ENCODE measurements at places on chromosomes 13 and 19. TPM values are rescaled to one million over a fixed set of nuclear protein-coding genes. Genes with fewer than 3 reads are reported as not detected.

GRCh38 chr13:111282997-111283396 lies 37.4 kb upstream of the TEX29 start:
- no peak for DNase-seq

DNA sequence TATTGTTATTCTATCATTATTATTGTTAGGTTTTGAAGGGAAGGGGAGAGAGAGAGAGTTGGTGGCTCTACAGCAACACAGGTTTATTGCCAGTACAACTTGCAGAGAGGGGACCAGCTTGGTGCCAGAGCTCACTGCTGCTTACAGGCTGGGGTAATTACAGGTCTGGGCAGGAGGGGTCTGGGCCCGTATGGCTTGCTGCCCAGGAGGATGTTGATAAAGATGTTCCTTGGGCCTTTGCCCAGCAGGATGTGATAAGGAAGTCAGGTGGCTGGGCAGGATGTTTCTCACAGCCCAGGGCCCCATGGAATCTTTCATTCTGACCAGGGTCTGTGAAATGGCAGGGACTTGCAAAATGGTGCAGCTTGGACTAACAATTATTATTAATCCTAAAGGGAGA lies 64.2 kb upstream of the ZNF599 start:
- DNase-seq = no peak

- no peak for DNase-seq
Measured at GRCh38 chr19:19502281-19502680, 13.1 kb downstream of the TSSK6 start.

GRCh38 chr19:28874742-28875141 lies 338.2 kb downstream of the UQCRFS1 start:
- no peak for DNase-seq

DNA sequence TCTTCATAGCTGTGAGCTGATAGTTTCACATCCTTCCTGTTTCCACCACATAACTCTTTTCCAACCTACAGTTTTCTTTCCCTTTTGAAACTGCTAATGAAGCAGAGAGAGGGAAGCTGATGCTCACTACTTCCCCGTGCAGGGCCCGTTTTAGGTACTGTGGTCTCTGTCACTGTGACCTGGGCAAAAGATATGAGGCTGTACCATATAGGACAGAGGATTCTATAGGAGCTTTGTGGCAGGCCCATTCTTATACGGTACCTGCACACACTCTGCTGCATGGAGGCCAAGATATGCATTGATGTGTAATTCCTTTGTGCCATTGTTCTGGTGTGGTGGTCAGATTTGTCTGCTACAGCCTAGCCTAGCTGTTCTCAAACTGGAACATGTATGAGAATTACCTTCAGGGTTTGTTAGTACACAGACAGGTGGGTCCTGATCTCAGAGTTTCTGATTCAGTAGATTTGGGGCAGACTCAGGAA lies 577.3 kb downstream of the LMO7 start:
- DNase-seq = no peak

GRCh38 chr13:73090116-73090822 lies 31.5 kb downstream of the KLF5 start:
- no peak for DNase-seq

DNA sequence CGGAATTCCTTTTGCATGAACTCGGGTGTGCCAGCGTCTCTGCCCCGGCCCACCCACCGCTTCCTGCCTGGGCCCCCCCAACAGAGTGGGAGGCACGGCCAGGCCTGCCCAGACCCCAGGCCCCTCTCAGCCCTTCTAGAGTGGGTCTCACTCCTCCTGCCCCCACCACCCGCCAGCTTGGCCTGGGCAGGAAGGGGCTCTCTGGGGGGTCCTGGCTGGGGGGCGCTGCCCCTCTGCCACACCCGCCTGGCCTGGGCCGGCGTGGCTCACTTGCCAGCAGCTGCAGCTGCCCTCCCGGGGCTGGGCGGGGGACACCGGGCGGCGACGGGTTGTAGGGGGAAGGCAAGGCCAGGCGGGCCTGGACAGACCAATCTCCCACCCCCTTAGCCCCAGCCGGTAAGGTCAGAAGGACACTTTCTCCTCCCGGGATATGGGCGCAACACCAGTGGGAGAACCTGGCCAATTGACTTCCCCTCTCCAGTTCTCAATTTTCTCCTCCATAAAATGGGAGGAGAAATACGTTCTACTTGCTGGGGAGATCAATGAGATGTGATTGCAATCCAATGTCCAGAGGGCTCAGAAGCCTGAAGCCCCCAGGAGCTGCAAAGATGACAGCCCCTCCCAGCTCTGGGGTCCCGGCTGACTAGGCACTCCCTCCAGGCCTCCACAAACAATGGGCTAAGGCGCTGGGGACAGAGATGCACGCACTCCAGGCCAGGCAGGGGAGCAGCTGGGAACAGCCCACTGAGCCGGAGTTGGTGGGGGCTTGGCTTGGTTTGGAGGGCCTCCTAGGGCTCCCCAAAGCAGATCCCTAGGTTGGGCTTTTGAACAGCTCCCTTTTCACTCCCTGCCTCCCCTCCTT lies 2.4 kb downstream of the CRLF1 start:
- DNase-seq = no peak

GRCh38 chr19:3302755-3303154 lies 63.6 kb upstream of the NFIC start:
- DNase-seq = no peak

- DNase-seq = no peak
Measured at GRCh38 chr13:97659602-97660001, 225.6 kb downstream of the RAP2A start.

- no peak for DNase-seq
Measured at GRCh38 chr13:37198629-37199028, 93.2 kb upstream of the CSNK1A1L start.

GRCh38 chr13:51297556-51297955 lies 41.9 kb upstream of the SERPINE3 start:
- DNase-seq = no peak

DNA sequence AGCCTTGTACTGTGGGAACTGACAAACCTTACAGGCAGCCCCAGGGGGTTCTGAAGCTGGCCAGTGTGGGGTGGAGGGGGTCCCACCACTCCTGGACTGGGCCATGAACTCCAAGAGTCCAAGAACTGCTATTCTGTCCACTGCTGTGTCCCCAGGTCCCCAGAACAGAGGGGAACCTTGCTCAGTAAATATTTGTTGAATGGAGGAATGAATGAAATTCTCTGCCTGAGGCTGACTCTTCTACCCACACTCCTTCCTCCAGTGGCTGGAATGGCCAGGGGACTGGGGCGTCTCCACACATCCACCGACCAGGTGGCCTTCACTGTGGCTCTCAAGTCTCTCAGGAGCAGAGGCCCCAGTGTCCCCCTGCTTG lies 11.6 kb downstream of the WIZ start:
- DNase-seq = no peak

DNA sequence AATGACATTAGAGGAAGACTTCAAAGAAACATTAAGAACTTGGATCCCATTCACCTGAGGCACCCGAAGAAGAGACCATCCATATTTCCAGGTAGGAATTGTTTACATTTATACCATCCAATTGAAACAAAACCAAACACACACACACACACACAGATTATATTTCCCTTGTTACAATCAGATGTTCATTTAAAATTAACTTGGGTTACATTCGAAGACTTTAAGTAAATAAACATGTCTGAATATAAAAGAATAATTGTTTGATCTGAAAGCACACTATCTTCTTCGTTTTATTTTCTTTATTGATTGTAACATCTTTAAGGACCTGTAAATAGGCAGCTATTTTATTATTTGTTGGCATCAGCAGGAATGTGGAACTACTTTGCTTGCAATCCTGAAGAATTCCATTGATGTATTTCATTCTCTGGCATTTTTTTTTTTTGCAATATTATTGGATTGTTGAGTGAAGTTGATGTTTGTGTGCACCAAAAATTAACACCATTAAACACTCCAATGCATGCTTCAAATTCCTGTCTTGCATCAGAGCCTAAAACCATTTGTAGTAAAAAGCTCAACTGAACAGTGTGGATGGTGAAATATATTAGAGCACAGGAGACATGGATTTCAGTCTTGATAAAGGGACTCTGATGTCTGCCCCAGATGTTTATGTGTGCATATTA lies 85.3 kb upstream of the FRY start:
- no peak for DNase-seq

DNA sequence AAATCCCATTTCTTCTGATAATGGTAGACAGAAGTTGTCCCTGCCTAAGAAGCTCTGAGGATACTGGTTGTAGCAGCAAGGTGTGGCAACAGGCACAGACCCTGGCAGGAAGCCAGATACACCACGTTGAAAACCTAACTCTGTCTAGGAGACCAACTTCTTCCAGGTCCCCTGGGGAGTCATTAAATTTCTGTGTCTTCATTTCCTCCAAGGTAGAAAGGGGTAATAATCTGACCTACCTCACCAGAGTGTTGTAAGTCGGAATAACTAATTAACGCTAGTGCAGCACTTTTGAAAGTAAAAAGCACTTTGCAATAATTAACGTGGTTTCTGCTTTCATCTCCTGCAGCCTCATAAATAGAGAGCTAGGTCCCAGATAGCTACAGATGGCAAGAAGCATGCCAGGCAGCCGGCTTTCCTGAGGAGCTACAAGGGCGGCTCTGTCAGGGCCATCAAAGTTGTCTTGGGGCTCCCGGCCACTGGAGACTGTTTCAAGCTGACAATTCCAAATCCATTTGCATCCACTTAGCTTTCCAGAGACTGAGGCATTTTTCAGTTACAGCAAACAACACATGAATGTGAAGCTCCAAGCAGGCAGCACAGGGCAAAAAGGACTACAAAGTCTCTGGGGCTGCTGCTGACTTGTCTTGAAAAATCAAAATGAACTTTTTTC lies 176.2 kb downstream of the FOXO1 start:
- DNase-seq = no peak

DNA sequence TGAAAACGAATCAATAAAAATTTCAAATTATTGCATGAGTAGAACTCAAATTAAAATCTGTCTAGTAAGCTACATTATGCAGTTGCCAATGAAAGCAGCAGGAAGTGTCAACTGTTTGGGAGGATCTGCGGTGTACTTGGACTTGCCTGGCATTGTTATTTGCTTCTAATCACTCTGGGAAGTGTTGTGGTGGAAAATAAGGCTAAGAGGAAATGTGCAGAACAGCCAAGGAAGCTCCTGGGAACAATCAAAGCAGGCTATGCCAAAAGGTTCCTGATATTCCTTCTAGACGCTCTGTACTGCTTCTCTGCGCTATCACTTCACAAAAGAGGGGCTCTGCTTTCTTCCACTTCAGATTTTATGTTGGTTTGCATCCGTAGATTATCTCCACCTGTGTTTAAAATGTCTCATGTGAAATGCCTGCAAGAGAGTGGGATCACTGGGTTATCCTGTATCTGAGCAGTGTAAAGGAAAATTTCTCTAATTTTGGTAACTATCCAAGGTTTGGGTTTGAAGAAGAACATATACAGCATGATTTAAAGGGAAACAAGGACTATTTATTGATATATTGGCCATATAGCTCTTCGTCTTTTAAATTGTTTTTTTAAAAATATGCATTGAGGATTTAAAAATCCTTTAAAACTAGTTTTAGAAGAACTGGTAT lies 182.7 kb upstream of the CSNK1A1L start:
- no peak for DNase-seq

DNA sequence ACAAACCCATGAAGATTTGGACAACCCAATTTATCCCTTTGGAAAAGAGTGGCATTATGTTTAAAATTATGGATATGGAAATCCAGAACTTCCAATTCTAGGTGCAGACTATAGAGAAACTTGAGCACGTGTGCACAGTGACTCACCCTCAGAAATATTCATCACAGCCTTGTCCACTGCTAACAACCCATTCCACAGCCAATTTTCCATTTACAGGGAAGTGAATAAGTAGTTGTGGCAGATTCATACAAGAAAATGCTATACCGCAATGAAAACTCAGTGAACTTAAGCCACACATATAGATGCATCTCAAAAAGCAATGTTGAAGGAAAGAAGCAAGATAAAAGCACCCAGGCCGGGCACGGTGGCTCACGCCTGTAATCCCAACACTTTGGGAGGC lies 133.3 kb downstream of the USP12 start:
- DNase-seq = no peak

DNA sequence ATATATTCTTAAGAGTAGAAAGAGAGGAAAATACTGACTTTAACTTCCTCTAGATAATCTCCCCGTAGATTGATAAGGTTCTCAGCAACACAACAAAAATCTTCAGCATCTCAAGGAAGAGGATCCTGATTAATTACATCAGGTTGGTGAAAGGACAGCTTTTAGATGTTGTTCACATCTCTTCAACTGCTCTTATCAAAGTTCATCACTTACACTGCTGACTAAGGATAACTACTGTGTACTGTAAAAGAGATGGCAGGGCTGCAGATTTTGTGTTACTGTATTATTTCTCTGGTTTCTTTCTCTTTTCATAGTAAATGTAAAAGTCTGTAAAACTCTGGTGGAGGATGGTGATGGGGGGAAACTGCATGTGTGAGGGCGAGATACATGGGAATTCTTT lies 133.7 kb downstream of the PCDH9 start:
- no peak for DNase-seq

DNA sequence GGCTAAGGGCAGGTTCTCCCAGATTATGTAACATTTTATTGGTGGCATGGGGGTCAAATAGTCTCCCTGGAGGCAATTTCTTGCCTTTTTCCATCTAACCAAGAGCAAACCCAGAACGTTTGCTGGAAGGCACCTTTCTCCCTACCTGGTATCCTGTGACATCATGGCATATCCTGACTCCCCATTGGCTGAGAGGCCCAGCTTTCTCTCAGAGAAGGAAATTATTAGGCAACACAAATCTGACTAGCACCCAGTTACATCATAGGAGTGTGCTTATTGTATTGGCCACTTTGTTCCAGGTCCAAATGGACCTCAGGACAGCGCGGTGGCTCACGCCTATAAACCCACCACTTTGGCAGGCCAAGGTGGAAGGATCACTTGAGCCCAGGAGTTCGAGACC lies 13.0 kb downstream of the NTN5 start:
- no peak for DNase-seq

- DNase-seq = no peak
Measured at GRCh38 chr13:101181076-101181685, 235.1 kb downstream of the NALCN start.

- no peak for DNase-seq
Measured at GRCh38 chr13:33334831-33335230, 49.3 kb upstream of the STARD13 start.

DNA sequence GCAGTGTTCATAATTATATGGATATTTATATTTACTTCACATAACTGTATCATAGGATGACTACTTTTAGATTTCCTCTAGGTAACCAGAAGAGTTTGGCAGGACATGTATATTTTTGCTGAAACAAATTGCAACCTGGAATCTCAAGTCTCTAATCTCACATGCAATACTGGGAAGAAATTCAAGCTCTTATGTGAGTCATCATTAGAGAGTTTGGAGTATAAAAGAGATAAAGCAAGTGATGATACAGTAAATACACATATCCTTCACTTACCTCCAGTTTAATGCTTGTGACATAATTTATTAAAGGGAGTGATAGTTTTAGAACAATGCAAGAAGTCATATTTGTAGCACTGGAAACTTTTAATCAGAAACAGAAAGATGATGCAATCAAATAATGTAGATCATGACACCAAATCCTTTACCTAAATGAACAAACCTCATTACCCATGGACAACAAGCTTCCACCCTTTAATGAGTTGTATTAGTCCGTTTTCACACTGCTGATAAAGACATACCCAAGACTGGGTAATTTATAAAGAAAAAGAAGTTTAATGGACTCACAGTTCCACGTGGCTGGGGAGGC lies 15.8 kb upstream of the OR7A17 start:
- no peak for DNase-seq

CABP5 gene
- total RNA-seq = not detected

DAND5 gene
- not detected for total RNA-seq

BRSK1 gene
- total RNA-seq = 9.7 TPM

TTYH1 gene
- 3.6 TPM for total RNA-seq

SLITRK5 gene
- 6.3 TPM for total RNA-seq

PEAK3 gene
- total RNA-seq = not detected

SIGLEC14 gene
- total RNA-seq = 1.2 TPM

MUC16 gene
- total RNA-seq = under 0.01 TPM

CAPN12 gene
- total RNA-seq = 1.4 TPM

C1QTNF9 gene
- 1.3 TPM for total RNA-seq

All from urinary bladder (tissue), 4 donors.